NT2/D1 (cell line): ENCODE measurements at places on chromosomes 5 and 9.

DNA sequence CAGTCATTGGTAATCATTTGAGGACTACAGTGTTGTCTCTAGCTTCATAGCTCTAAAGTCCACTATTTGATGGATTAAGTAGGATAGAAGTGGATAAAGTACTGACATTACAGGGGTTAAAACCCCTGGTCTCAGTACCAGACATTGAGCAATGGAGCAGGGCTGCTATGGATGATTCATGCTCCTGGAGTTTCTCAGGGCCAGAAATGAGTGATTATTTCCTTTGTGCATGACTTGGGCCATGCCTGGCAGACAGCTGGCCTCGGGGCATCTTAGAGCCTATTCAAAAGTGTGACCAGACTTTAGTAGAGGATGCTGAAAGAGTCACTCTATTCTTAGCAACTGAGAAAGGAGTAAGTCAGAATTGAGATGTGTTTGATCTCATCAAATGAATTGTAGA lies 350.7 kb upstream of the TLE4 start:
- no peak for DNase-seq

DNA sequence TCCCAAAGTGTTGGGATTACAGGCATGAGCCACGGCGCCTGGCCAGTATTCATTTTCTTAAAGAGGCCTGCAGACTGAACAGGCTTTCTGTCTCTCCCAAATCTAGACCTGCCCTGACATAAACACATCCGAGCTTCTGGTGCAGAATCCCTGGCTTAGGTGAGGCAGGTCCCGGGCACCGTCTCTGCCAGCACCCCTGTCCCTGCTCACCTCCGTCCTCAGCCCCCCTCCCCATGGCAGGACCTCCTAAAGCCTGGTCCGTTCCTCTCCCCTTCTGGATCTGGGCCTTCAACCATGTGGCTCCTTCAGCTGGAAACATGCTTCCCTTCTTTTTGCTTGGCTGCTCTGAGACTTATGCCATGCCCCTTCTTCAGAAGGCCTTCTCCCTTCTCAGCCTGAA lies 22.7 kb upstream of the RXRA start:
- no peak for DNase-seq

DNA sequence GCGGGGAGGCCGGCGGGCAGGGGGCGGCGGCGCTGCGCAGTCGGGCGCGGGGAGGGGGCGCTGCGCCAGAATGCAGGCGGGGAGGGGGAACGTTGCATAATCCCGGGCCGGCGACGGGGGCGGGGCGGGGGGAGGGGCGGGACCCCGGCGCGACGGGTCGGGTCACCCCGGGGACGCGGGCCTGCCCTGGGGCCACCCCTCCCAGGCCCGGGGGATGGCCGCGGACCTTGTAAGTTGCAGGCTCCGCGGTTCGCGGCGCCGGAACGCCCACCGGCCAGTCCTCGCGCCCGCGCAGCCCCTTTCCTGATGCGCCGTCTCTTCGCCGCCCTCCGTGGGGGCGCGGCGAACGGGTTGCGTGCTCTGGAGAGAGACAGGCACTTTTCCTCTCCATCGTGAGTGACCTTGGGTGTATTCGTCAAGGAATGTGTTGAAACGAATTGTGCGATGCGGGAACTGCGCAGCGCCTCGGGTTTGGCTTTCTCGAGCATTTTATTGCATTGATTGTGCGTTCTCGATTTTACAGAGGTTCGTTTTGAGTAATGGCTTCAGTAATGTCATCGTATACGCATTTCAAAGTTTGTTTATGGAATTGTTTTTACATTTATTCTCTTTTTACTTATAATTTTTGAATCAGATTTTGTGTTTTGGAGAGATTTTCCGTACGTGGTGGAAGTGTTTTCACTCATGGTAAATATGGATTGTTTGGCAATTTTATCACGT lies 802 bp downstream of the SPIN1 start:
- peak; percentile 32 for DNase-seq

GRCh38 chr5:158492841-158493242 lies 606.9 kb downstream of the EBF1 start:
- DNase-seq, result no peak

GRCh38 chr5:21831145-21831787 lies 1021.9 kb downstream of the CDH12 start:
- DNase-seq, result no peak

GRCh38 chr5:14557203-14557770 lies 24.3 kb upstream of the OTULINL start:
- no peak for DNase-seq

GRCh38 chr5:163635631-163636030 lies 130.2 kb downstream of the MAT2B start:
- DNase-seq, result no peak

GRCh38 chr5:123976379-123977033 lies 464.5 kb downstream of the CSNK1G3 start:
- DNase-seq, result no peak

DNA sequence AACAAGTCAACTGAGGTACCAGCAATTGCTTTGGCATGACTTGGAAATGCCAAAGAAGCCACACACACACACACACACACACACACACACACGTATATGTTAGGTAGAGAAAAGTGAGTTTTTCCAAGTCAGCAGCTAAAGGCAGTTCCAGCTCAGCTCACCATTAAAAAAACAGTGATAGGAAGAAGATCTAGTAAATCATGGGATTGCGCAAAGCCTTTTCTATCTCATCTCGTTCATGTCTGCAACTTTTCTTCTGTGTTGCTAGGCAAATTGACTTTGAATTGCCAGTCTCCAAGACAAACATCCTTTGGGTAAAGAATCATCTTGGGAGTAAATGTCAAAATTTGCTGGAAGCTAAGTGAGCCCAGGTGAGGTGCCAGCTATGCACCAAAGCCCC lies 500.1 kb downstream of the ENC1 start:
- DNase-seq, result no peak

DNA sequence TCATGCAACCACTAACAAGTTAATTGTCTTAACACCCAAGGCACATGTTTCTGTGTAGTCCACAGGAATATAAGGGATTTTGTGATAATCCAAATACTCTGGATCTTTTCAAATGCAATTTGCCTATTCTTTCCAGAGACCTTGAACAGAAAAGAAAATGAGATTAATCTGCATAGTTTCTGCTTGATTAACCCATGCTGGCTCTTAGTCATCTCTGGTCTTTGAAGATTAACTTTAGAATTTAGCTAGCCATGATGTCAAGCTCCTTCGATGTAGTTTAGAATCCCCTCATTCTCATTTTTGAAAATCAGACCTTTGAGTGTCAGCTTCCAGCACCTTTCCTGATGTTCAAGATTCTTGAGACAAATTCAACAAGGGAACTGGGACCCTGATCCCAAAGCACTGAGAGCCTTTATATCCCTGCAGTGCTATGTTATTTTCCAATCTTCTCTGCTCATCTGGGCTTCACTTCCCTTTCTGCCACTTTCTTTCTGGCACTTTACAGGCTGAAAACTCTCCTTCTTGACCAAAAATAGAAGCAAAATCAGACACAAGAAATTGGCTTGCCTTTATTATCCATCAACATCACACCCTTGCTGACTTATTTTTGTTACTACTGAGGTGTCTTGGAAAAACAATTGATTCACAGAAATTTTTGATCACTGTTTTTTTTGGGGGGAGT lies 155.5 kb downstream of the PALM2AKAP2 start:
- no peak for DNase-seq
